ENCODE measurements at places on chromosomes 12 and 14. TPM values are rescaled to one million over a fixed set of nuclear protein-coding genes. Genes with fewer than 3 reads are reported as not detected.

TAS2R43 gene
- total RNA-seq = 1.6 TPM

RTL1 gene
- total RNA-seq = not detected

SLC35F4 gene
- total RNA-seq = not detected

DPY19L2 gene
- 4.5 TPM for total RNA-seq

MUCL1 gene
- not detected for total RNA-seq

DNA sequence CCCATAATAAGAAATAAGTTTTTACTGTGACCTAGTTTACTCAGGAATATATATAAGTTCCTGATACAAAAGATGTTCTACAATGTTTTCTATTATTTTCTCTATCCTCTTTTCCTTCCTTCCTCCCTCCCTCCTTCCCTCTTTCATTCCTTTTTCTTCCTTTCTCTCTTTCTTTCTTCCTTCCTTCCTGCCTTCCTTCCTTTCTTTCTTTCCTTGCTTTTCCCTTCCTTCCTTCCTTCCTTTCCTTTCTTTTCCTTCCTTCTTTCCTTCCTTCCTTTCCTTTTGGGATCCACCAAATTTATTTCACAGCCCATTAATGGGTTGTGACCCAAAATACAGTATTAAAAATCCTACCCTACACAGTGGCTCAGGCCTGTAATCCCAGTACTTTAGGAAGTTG is 3.9 kb upstream of the VDR start:
- DNase-seq = no peak

- peak; percentile 12 for DNase-seq
Observed at GRCh38 chr12:46209170-46209569, 59.7 kb downstream of the SLC38A1 start.

DNA sequence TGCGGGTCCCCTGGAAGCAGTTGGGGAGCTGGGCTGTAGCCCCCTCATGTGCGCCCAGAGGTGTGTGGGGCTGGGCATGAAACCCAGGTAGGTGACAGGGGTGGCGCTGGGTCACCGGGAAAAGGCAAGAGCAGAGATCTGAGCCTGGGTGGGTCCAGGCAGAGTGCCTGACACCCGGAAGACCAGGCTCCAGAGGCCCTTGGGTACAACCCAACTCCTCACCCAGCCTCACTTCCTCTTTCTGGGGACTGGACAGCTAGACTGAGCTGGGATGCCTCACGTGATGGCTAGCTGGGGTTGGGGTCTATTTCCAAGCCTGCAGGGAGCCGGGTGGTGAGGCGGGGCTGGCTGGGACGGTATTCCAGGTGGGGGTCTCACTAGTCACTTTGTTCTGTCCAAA is 16.3 kb upstream of the CYP46A1 start:
- no peak for DNase-seq

- no peak for DNase-seq
Observed at GRCh38 chr12:117208206-117208605, 17.9 kb upstream of the FBXO21 start.

DNA sequence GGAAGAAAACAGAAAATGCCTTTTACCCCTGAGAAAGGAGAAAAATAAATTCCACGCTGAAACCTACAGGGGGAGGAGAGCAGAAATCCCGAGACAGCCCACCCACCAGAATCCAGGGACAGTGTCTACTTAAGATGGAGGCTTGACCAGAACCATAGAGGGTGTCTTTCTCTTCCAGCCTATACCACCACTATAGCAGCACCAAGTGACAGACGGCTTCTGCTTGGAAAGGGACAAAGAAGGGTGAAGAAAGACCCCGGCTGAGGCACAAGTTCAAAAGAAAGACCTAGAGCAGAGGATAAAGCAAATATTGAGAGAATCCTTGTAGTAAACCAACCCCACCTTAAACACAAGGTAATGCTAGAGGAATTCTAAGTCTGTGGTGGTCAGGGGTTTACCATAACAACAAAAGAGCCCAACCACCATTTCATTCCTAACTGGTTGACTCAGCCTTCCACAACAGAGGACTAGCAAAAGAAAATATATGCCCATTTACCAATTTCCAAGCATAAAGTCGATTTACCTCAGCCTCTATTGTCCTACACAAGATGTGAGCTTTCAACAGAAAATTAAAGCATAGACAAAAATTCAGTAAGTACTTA is 105.3 kb upstream of the FOXG1 start:
- DNase-seq = peak; percentile 89

DNA sequence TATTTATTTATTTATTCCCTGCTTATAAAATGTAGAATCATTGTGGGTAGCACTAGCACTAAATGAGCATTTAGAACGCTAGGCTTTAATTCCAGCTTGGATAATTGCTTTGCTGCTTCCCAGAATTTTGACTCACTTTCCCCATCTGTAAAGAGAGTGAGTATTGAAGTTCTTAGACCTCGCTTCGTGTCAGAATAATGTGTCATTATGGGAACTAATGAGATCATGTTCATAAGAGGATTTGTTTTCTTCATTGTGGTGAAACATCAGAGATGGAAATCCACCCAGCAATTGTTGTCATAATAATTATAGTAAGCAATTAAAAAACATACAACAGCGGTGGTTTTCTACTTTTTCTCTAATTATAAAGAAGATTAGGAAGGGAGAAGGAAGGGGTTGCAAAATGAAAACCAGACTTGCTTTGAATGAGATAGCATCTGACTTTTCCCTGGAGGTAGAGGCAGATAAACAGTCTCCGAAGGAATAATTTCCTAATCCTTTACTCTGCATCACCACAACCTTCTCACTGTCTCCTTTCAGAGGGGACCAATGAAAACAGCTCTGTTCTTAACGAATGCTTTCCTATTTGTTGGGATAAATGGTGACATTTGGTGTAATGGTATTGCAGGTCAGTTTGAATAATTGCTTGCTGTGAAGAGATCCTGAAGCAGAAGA is 86.8 kb upstream of the ARHGAP5 start:
- DNase-seq = no peak

GRCh38 chr14:87041290-87042020 is 951.5 kb downstream of the GALC start:
- no peak for DNase-seq

- DNase-seq = no peak
Observed at GRCh38 chr12:111188436-111188835, 180.5 kb downstream of the PHETA1 start.

DNA sequence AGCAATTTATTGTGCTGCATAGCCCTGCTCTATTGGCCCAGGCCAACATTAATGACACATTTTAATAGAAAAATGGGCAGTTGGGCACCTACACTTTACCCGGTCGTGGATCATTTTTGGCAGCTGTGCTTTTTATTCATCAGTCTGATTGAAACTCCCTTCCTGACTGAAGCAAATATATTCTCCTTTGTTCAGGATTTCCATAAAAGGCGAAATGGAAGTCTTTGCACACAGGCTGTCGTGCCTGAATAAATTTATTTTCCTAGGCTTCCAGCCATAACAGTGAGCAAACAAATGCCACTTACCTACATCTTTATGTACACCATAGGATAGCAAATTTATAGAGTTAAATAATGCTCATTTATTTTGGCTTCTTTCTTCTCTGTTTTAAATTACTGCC is 480.7 kb upstream of the DCN start:
- no peak for DNase-seq

DNA sequence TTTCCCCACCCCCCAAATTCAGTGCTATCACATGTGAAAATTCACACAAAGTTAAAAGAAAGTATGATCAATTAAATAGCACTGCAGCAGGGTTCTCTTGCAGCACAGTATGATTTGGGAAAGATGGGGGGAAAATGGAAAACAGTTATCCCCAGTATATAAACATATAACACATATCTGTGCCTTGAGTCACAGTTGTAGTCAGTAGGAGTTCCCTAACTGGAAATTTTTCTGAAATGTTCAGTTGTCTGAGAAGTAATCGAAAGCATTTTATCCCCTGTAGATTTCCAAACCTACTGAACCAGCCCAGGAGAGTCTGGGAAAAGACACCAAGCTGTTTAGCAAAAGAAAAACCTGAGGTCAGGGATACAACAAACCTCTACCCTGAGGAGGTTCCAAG is 47.0 kb downstream of the C12orf50 start:
- DNase-seq = peak; percentile 2
